ENCODE measurements at places on chromosomes 4 and X. TPM values are rescaled to one million over a fixed set of nuclear protein-coding genes. Genes with fewer than 3 reads are reported as not detected.

ADH1B gene
- 891 TPM for total RNA-seq

FAM9C gene
- total RNA-seq = not detected

HTR2C gene
- 1.7 TPM for total RNA-seq

NLGN3 gene
- 1.7 TPM for total RNA-seq

HPGD gene
- total RNA-seq = 134 TPM

BMX gene
- 2.0 TPM for total RNA-seq

FAM184B gene
- not detected for total RNA-seq

CSAG3 gene
- not detected for total RNA-seq

UGT2B7 gene
- not detected for total RNA-seq

PHEX gene
- total RNA-seq = 0.49 TPM

FAM156A gene
- 14.7 TPM for total RNA-seq

GLOD5 gene
- not detected for total RNA-seq

RHOXF2B gene
- not detected for total RNA-seq

FHDC1 gene
- 6.4 TPM for total RNA-seq

GALNT7 gene
- total RNA-seq = 9.1 TPM

ITIH6 gene
- total RNA-seq = not detected

AGA gene
- total RNA-seq = 26.3 TPM

ASMT gene
- not detected for total RNA-seq

GABRB1 gene
- total RNA-seq = not detected

TLR2 gene
- 14.5 TPM for total RNA-seq

IQCM gene
- total RNA-seq = not detected

SPANXA2 gene
- not detected for total RNA-seq

PRR32 gene
- not detected for total RNA-seq

PNMA5 gene
- not detected for total RNA-seq

CSAG2 gene
- total RNA-seq = not detected

DDIT4L gene
- 5.4 TPM for total RNA-seq

MAGED2 gene
- 116 TPM for total RNA-seq

CXorf51A gene
- total RNA-seq = not detected

ZNF630 gene
- total RNA-seq = 4.7 TPM

STAP1 gene
- not detected for total RNA-seq

TRAM1L1 gene
- total RNA-seq = 1.5 TPM

ADH1C gene
- 25.3 TPM for total RNA-seq

CLDN34 gene
- not detected for total RNA-seq

ADRA2C gene
- 17.2 TPM for total RNA-seq

GPR143 gene
- not detected for total RNA-seq

MAGED4 gene
- total RNA-seq = 2.7 TPM

ZNF157 gene
- total RNA-seq = not detected

EXOC1L gene
- total RNA-seq = not detected

FOXR2 gene
- total RNA-seq = not detected

GAGE2A gene
- total RNA-seq = not detected

SFRP2 gene
- total RNA-seq = 49.8 TPM

SATL1 gene
- total RNA-seq = not detected

GLRA2 gene
- total RNA-seq = not detected

RNF128 gene
- 5.6 TPM for total RNA-seq

NEUROG2 gene
- total RNA-seq = not detected

SUPT20HL2 gene
- not detected for total RNA-seq

ACSL4 gene
- 39.8 TPM for total RNA-seq

MGAT4D gene
- not detected for total RNA-seq

TXK gene
- 8.1 TPM for total RNA-seq

TMPRSS11F gene
- total RNA-seq = 13.8 TPM
